RPMI7951 (cell line): ENCODE measurements at places on chromosomes 3 and 15. TPM values are rescaled to one million over a fixed set of nuclear protein-coding genes. Genes with fewer than 3 reads are reported as not detected.
A peak's percentile ranks its signal among the peaks of the same experiment; 100 is the strongest.

DNA sequence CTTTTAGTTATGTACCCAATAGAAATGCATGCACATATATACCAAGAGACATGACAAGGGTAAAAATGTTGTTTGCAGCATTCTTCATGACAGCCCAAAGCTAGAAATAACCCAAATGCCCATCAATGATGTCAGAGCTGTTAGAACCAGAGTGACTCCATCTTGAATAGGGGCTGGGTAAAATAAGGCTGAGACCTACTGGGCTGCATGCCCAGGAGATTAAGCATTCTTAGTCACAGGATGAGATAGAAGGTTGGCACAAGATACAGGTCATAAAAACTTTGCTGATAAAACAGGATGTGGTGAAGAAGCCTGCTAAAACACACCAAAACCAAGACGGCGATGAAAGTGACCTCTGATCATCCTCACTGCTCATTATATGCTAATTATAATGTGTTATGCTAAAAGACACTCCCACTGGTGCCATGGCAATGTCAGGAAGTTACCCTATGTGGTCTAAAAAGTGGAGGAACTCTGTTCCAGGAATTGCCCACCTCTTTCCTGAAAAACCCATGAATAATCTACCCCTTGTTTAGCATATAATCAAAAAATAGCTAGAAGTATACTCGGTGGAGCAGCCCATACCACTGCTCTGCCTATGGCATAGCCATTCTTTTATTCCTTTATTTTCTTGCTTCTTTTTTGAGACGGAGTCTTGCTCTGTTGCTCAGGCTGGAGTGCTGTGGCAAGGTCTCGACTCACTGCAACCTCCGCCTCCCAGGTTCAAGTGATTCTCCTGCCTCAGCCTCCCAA is 32.9 kb downstream of the ZBTB11 start:
- peak; percentile 92 for DNase-seq

The SLC12A1 gene
- 0.10 TPM in 1 of 2 replicates, not detected in the other for total RNA-seq

- peak; percentile 89 for DNase-seq
These were observed 272.3 kb upstream of the NECTIN3 start for GRCh38 chr3:110799271-110799670.

The KNL1 gene
- 69.5 and 90.1 TPM in 2 replicates for total RNA-seq

- DNase-seq = no peak
These were observed at the start of gene MYRIP for GRCh38 chr3:39809181-39809994. Gene MYRIP, plus strand, starts transcription at chr3:39809609. Its CDS starts 91,208 bp downstream, at chr3:39900817.

- DNase-seq = no peak
These were observed 69.9 kb upstream of the TNFSF10 start for GRCh38 chr3:172592898-172593669.

The MEIS2 gene
- 21.5 and 28.6 TPM in 2 replicates for total RNA-seq

DNA sequence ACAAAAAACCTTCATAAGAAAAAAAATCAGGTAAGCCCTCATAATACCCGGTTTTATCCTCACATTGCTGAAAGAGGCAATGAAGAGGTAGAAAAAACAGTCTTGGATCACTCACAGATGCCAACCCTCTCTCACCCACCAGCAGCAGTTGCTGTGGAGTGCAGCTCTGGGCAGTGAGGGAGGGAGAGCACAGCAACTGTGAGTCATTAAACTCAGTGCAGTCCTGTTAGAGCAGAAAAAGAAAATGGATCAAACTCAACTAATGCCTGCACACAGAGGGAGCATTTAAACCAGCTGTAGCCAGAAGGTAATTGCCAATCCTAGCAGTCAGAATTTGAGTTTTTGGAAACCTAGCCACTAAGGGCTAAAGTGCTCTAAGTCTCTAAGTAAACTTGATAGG is 1050.6 kb upstream of the ALCAM start:
- peak; percentile 0 for DNase-seq

DNA sequence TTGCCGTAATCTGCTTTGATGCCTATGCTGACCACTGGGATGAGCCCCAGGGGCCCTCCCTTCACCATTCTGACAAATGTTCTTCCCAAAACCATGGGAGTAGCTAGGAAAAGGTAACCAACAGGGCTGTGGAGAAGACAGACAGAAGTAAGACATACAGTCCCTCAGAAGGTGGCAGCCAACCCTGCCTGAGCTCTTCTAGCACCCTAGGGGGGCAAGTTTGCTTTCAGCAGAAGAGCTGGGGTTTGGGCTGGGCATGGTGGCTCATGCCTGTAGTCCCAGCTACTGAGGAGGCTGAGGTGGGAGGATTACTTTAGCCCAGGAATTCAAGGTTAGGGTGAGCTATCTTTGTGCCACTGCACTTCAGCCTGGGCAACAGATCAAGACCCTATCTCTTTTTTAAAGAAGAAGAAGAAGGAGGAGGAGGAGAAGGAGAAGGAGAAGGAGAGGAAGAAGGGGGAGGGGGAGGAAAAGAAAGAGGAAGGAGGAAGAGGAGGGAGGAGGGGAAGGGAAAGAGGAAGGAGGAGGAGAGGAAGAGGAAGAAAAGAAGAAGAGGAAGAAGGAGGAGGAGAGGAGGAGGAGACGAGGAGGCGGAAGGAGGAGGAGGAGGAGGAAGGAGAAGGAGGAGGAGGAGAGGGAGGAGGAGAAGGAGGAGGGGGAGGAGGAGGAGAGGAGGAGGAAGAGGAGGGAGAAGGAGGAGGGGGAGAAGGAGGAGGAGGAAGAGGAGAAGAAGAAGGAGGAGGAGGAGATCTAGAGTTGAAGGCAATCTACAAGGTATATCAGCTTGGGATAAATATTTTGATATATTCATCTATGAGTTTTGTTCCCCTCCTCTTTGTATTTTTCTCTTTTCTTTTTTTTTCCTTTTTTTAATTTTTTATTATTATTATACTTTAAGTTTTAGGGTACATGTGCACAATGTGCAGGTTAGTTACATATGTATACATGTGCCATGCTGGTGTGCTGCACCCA is 44.9 kb upstream of the ABHD2 start:
- no peak for DNase-seq

GRCh38 chr3:54121414-54122323 is 683 bp upstream of the CACNA2D3 start:
- DNase-seq = peak; percentile 21

The CSPG5 gene
- total RNA-seq = 0.48 and 1.9 TPM in 2 replicates

The NR2F2 gene
- 13.2 and 18.7 TPM in 2 replicates for total RNA-seq

The PLEKHO2 gene
- 18.5 and 22.3 TPM in 2 replicates for total RNA-seq
